Epithelial cell of proximal tubule (primary cell): ENCODE measurements at places on chromosomes 12 and 14. TPM values are rescaled to one million over a fixed set of nuclear protein-coding genes. Genes with fewer than 3 reads are reported as not detected.
A peak's percentile ranks its signal among the peaks of the same experiment; 100 is the strongest.

- DNase-seq = no peak
These were observed 423.7 kb downstream of the LRIG3 start for GRCh38 chr12:58496411-58497190.

DNA sequence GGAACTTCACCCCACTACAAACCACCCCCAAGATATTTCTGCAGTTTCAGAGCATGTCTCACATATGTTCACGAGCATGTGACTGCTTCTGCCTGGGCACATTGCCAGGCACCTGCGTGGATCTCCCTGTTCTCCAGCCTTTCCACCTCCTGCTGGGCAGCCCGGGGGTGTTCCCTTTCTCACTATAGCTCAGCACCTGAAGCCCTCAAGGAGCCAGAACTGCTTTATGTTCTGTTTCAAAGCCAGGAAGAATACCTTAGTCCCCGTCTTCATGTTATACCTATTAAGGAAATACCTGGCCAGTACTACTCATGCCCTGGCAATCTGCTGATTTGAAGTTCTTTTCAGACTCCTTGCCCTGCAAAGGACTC lies 4.2 kb upstream of the FGF6 start:
- no peak for DNase-seq

DNA sequence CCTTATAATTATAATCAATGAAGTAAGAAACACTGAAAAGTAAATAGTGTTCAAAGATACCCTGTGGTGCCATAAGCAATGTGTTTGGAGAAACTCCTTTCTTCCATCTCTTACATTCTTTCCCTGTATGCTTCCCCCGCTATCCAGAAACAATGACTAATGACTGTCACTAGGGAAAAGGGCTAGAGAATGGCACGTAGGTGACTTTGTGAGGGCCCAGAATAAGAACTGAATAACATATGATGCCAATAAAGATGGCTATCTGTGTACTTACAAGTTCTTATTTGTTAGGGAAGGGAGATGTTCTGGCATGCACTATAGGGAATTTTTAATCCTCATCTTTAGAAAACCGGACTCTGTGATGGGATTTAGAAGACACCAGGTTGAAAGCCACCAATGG lies 4.7 kb upstream of the KRT7 start:
- DNase-seq = no peak

GRCh38 chr12:31015215-31015614 lies 58.4 kb upstream of the DDX11 start:
- no peak for DNase-seq

- no peak for DNase-seq
These were observed 95.5 kb upstream of the PDE3A start for GRCh38 chr12:20272801-20273200.

DNA sequence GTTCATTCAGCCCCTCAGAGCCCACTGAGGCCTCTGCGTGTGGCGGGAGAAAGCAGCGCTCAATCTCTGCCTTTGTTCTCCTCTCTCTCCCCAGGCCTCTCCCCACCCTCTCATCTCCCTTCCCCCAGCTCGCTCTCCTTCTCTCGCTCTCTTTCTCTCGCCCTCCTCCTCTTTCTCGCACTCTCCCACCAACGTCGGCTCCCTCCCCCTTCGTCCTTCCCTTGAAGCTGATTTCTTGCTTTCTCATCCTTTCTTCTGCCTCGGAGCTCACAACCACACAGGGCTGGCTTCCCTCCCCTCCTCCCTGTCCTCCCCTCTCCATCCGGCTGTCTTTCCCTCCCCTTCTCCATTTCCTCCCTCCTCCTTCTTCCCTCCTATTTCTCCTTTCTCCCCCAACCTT lies 96.4 kb downstream of the LRRC74A start:
- DNase-seq = no peak

DNA sequence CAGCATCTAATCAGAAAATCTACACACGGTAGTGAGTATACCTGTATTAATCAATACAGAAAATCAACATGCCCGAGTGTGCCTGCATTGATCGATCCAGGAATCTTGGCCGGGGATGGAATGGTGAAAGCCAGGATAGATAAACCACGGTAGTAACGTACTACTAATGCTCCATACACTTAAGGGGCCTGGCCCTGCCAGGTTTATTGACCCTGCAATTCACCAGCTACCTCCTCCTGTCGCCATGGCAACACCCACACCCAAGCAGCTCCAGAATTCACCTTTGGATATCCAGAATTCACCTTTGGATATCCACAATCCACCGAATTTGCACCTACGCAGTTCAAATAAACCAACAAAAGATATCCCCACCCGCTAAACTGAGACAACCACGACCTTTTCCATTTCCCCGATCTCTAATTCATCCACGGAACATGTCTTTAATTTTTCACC lies 14.8 kb upstream of the CALM1 start:
- no peak for DNase-seq

- no peak for DNase-seq
These were observed 468.7 kb upstream of the FLRT2 start for GRCh38 chr14:85061256-85061655.

GRCh38 chr12:106840243-106840642 lies 65.8 kb downstream of the RIC8B start:
- DNase-seq = peak; percentile 35

- no peak for DNase-seq
These were observed 72.5 kb upstream of the SLC38A2 start for GRCh38 chr12:46445093-46445492.

DNA sequence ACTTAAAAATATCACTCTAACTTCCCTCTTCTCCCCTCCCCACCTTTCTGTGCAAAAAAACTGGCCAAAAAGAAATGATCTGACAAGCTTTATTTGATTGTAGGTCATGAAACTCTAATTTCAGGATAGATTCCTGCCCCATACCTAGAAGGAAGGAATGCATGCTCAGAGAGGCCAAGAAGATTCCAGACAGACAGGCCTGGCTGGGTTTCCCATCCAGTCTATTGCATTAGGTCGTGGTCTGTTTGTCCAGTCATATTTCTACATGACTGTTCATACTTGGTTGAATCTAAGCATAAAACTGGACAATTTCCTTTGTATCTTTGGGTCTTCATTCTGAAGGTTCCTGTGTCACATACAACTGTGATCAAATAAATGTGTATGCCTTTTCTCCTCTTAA lies 20.0 kb upstream of the SLC15A5 start:
- DNase-seq = no peak

GRCh38 chr12:131129839-131130238 lies 176.1 kb downstream of the ADGRD1 start:
- DNase-seq = no peak

The MANSC4 gene
- not detected in 2 replicates for total RNA-seq

GRCh38 chr14:54137614-54137961 lies 181.0 kb upstream of the BMP4 start:
- no peak for DNase-seq

DNA sequence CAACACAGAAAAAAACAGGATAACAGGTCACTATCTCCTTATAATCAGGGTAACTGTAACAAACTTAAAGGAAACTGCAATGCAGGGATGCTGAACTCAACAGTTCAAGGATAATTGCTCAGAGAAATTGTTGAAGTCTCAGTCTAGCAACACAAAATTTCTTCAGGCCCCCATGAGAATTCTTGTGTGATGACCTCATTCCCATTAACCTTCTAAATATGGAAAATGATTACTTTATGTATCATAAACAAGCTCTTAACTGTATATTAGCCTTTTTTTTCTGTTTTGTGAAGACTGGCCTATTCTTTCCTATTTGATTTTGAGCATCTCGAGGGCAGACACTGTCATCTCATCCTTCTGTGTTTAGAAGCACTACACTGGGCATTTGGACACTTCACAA lies 47.1 kb downstream of the IGF1 start:
- DNase-seq = no peak

DNA sequence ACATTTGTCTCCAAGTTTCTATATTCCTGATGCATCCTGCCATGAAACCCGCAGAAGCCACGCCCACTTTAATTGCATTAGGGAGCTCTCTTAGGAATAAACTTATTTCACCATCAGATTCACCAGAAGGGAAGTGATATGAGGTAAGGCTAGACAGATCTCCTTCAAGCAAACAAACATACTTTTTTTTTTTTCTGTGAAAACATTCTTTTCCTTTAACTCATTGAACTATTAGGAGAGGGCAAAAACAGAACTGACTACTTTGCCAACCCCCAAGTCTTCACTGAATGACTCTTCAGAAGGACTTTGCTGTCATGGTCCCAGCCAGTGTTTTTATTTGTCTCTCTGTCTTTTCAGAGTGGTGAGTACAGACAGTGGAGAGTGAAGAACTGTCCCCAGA lies 48.4 kb downstream of the GTF2A1 start:
- no peak for DNase-seq

- DNase-seq = peak; percentile 9
These were observed 32.4 kb downstream of the LMO3 start for GRCh38 chr12:16573398-16574077.

The CAPZA3 gene
- not detected in 2 replicates for total RNA-seq

DNA sequence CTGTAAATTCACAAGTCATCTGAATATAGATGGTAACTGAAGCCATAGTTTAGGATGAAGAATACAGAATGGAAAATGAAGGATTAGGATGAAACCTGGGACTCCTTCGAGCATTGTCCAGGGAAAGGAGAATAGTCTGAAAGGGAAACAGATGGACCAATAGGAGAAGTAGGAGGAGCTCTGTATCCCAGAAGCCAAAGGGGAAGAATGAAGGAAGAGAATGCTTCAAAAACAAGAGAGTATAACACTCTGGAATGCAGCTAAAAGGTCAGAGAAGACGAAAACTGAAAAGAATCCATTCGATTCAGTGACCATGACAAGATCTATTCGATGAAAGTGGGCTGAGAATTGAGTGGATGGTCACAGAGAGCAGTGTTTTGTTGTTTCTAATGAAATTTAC lies 1.0 kb downstream of the GMFB start:
- peak; percentile 53 for DNase-seq

The HOXC11 gene
- 0.51 and 1.0 TPM in 2 replicates for total RNA-seq

GRCh38 chr14:40870252-40870651 lies 736.4 kb upstream of the LRFN5 start:
- no peak for DNase-seq
